CD4-positive, CD25-positive, alpha-beta regulatory T cell (primary cell): ENCODE measurements at places on chromosomes 7 and 10. TPM values are rescaled to one million over a fixed set of nuclear protein-coding genes. Genes with fewer than 3 reads are reported as not detected.

Gene ANKRD2
- total RNA-seq = not detected

Gene SPAM1
- not detected for total RNA-seq

Gene CDC14C
- total RNA-seq = not detected

- no peak overlapping the region for H3K4me3 ChIP-seq
- H3K27ac ChIP-seq = no peak overlapping the region
- DNase-seq = no peak
- no peaks in the 10 kb centered on the region for H3K4me1 ChIP-seq
Measured at GRCh38 chr7:20958572-20958971, 171.9 kb upstream of the SP8 start.

GRCh38 chr10:13920031-13920430 lies 333.3 kb downstream of the PRPF18 start:
- no peaks in the 10 kb centered on the region for H3K4me1 ChIP-seq
- no peak overlapping the region for H3K27ac ChIP-seq
- no peaks in the 10 kb centered on the region for H3K27me3 ChIP-seq
- H3K4me3 ChIP-seq = no peak overlapping the region
- H3K36me3 ChIP-seq = no peaks in the 10 kb centered on the region

DNA sequence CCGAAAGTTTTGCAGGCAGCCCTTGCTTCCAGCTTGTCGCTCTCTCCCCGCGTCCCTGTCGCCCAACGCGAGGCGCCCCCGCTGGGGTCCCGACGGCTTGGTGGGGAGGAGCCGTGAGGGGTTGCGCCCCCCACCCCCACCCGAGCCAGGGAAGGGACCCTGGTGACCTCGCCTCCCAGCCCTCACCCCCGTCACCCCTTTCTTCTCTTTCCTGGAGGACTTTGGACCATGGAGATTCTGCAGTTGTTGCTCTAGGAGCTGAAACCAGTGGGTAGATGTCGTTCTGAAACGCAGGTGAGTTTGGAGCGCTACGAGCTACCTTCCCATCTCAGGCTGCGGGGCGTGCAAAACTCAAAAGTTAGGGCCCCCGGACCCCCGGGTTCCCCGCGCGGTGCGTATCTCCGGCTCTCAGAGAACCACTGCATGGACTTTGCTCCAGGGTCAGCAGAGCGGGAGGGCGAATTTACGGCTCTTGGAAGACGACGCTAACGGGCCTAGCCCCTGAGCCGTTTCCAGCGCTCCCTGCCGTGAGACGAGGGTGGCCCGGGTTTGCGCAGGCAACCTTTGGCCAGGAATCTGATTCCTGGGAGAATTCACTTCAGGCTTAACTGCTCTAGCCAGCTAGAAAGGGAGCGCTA lies 684 bp upstream of the ATXN7L1 start:
- H3K36me3 ChIP-seq = peaks cover 2% of the 10 kb centered on the region
- peak overlapping the region; percentile 55 for H3K27ac ChIP-seq
- H3K4me1 ChIP-seq = peaks cover 75% of the 10 kb centered on the region
- no peaks in the 10 kb centered on the region for H3K27me3 ChIP-seq
- DNase-seq = peak; percentile 20

DNA sequence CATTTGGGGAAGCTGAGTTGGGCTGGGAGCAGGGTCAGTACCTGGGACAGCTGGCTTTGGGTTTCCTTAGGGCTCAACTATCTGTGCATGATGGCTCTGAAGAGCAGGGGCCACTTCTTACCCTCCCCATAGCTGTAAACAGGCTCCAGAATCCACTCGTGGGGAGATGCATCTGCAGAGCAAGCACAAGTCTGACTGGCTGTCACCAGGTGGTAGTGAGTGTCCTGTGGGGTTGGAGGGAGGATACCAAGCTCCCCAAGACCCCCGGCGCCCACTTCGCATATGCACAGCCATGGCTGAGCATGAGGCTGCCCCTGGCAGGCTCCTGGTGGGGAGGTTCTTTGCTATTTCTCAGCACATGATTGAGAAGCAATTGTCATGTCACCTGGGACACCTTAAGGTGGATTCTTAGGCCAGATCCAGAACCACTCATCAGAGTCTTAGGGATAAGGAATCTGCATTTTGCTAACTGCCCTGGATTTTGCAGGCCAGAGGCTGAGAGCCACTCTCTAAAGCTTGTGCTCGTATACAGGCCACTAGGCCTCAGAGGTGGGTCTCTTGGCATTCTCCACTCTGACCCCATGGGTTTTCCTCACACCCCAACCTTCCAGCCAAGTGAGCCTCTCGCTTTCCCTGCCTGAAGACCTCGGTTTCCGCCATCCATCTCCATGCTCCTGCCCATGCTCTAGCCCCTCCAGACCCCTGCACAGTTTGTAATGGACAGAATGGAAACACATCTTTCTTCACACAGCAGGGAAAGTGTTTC lies 53.7 kb downstream of the ADCY1 start:
- H3K27me3 ChIP-seq = no peaks in the 10 kb centered on the region
- no peaks in the 10 kb centered on the region for H3K36me3 ChIP-seq
- no peak overlapping the region for H3K27ac ChIP-seq
- no peak for DNase-seq

DNA sequence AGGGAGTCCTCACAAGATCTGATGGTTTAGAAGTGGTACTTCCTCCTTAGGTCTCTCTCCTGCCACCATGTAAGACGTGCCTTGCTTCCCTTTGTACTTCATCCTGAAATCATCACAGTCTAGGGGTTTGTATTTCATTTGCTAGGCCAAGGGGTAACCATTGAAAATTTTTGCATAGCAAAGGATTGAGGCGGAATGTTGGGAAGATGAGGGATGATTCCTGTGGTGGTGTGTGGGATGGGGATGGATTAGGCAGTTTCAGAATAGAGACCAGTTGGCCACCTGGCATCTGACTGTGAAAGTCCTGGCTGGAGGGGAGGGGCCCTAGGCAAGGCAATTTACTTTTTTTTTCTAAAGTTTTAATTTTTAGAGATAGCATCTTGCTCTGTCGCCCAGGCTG lies 222.9 kb downstream of the CAMK1D start:
- no peak overlapping the region for H3K4me3 ChIP-seq
- no peaks in the 10 kb centered on the region for H3K36me3 ChIP-seq
- DNase-seq = no peak
- no peaks in the 10 kb centered on the region for H3K27me3 ChIP-seq
